ENCODE measurements at places on chromosomes 3 and 15.

GRCh38 chr15:98958918-98959639, 48.5 kb downstream of the PGPEP1L start:
- no peak for DNase-seq

DNA sequence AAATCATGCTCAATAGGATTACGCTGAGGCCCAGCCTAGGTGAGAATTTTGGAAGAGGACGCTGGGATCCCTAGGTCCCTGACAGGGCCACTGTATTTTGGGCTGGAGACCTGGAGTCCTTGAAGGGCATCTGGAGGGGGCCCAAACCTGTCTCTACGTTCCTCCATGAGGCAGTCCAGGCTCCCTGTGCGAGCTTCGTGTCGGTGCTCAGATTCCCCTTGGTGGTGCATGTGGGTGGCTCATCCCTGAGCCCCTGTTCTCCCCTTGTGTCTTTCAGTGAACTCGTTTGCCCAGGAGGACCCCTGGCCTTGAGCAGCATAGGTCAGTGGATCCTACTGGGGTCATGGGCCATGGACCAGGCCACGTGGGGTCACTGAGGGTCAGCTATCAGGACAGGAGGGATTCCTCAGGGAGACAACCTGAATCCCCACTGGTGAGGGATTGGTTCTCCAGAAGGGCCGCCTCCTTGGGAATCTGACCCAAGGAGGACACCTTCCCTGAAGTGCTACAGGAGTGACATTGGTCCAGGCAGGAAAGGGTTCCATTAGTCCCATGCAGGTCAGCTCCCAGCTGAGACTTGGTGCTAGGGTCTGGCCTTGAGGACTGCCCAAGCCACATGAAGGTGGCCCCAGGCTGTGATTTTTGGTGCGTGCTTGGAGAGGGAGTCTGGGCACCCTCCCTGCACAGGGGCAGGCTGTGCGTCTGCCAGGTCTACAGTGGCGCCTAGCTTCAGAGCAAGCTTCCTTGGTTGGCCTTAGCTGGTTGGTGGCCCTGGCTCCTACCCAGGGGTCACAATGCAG, 229.8 kb downstream of the SNRPN start:
- no peak for DNase-seq

DNA sequence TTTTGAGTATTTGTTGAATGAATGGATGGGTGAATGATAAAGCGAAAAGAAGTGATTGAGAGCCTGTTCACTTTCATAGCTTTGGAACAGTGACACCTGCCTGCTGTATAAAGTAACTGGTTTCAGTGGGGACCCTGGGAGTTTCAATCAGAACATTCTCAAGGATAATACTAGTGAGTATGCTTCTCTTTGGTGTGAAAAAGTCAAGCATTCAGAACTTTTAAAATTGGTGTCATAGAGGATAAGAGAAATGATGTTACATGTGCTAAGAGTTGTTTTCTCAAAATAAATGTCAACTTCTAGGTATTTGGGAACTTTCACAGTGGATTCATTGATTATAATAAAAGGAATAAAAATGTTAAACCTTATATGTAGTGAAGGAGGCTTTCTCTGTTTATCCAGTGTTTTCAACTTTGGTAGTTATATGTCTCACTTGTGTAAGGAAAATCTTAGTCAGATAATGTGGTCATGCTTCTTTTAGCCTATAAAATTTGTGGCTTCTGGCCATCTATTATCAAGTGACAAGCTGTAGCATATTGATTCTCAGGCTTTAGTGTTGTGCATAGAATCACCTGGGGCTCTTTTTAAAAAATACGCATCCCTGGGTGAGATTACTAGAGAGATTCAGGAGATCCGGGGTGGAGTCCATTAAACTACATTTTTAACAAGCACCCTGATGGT, 11.9 kb downstream of the LRCH3 start:
- no peak for DNase-seq

GRCh38 chr15:33279613-33280205, 31.1 kb upstream of the RYR3 start:
- no peak for DNase-seq

DNA sequence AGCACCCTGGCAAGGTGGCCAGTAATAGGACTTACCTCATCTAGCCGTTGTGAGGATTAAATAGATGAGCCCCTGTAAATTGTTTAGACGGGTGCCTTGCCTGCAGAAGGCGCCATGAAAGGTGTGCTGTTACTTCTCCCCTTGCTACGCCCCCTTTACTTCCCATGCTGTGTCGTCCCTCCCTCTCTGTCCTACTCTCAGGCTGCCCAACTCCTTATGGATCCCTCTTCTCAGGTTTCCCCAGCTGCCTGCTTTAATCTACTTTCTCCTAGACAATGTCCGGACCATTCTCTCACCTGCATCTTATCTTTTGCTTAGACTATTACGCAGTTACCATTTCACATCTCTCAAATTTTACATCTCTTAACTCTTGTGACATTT, 1.7 kb upstream of the FBXW12 start:
- DNase-seq = no peak

DNA sequence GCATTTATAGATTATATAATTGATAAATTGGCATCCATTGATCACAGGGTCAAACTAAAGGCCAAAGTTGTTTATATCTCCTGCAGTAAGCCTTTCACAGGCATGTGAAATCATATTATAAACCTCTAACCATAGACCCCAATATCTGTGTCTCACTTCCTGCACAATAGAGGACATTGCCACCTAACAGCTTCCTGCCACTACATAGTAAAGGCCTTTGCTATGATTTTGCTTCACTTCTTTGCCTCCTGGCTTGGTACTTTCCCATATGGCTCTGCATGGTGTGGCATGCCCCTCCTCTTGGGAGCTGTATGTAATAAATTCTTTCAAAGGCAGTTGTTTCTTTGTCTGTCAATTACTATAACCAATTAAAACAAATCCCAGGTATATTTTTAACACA, 20.4 kb downstream of the ZNF662 start:
- no peak for DNase-seq

GRCh38 chr3:54743755-54744154, 184.1 kb downstream of the LRTM1 start:
- no peak for DNase-seq

DNA sequence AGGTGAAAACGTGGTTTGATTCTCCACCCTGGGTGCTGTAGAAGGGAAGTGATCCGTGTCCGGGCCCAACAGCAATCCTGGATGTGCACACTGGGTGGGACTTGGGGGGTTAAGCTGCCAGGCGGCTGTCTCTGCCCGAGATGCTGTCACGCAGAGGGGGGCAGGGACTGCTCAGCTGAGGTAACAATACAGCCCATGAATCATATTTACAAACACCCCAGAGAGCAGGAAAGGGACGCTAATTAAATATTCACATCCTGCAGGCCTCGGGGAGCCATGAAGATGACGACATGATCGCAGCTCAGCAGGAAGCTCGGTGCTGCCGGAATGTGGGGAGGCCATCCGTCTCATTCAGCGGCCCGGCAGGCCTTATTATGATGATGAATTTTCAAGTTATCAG, 17.9 kb upstream of the CRABP1 start:
- no peak for DNase-seq

DNA sequence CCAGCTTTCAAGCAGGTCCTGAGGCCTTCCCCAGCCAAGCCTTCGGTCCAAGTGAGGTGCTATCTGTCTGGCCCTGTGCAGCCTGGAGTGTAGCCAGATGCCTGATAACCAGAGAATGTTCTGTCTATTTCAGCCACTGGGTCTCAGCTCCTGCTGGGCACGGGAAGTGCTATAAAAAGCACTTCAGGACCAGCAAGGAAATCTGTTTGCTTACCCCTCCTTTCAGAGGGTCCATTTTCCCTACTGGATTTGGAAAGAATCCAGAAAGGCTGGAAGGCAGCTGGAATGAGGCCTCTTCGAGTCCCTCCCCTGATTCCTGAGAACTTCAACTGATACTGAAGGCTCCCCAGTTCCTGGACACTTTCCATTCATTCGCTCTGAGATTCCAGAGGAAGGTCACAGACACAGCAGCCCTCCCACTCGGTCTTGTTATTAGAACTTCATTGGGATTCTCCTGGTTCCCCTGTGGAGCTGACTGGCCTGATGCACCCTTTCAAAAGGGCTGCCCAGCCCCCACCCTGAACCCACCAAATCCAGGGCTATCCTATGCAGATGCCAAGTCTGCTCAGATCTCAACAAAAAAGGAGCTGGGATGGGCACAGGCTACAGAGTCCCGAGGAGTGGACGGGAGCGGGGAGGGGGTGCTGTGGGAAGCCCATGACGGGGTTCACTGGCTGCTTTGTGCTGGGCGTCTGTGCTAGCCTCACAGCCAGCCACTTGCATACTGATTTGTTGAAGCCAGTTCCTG, 70.4 kb downstream of the UMPS start:
- no peak for DNase-seq

- DNase-seq = no peak
Measured at GRCh38 chr3:32140943-32141342, 34.5 kb downstream of the GPD1L start.

GRCh38 chr3:14525685-14526631, 14.2 kb downstream of the GRIP2 start:
- no peak for DNase-seq

GRCh38 chr3:16377196-16377595, 112.2 kb downstream of the OXNAD1 start:
- DNase-seq = no peak

- DNase-seq = no peak
Measured at GRCh38 chr3:112138219-112138969, 5.3 kb upstream of the GCSAM start.

DNA sequence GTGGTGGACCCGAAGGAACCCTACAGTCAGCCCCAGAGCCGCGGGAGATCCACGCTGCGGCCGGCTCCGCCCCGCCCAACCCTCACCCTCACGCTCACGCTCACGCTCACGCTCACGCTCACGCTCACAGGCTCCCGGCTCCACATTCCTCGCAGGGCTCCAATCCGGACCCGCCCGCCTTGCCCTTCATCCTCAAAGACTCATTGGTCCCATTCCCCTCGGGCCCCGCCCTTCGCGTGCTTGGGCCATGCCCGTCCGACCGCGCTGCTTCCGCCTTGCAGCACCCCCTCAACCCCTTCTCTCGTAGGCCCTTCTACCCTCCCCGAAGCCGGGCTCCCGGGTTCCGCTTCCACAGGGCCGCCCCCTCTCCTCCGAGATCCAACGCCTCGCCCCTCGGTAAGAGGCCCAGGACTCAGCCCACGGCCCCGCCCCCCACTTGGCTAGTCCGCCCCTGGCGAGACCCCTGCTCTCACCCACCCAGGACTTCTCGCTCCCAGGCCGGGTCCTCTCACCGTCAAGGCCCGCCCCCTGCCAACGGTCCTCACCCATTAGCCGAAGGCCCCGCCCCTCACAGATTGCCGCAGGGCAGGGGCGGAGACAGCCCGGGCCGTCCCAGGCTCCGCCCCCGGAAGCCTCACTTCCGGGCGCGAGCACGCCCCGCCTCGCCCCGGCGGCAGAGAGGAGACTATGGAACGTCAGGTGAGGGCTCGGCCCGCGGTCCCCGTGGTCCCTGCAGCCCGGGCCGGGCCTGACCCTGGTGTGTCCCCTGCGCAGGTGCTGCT, at the start of gene APEH:
Gene APEH, plus strand, starts transcription at position 637 of the 782 bp plus-strand sequence. Its CDS starts 51 bp downstream, at position 688.
- no peak for DNase-seq

GRCh38 chr3:187264021-187264420, 27.5 kb downstream of the MASP1 start:
- DNase-seq = no peak

GRCh38 chr15:31387479-31388118, 61.0 kb downstream of the KLF13 start:
- DNase-seq = no peak

GRCh38 chr3:42057561-42058211, 33.5 kb upstream of the TRAK1 start:
- DNase-seq = no peak

GRCh38 chr15:70180186-70180875, 82.6 kb upstream of the TLE3 start:
- no peak for DNase-seq

DNA sequence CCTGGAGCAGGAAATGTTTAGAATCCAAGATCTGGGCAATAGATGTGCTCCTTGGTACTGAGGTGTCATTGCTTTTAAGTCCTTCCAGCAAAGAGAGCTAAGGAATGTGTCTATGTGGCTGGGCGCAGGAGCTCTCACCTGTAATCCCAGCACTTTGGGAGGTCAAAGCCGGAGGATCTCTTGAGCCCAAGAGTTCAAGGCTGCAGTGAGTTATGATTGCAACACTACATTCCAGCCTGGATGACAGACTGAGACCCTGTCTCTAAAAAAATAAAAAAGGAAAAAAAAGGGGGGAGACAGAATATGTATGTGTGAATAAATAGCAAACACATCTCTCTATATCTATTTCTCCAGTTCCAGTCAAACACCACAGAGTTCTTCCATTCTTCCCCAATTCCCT, 4.3 kb upstream of the GPR62 start:
- no peak for DNase-seq

DNA sequence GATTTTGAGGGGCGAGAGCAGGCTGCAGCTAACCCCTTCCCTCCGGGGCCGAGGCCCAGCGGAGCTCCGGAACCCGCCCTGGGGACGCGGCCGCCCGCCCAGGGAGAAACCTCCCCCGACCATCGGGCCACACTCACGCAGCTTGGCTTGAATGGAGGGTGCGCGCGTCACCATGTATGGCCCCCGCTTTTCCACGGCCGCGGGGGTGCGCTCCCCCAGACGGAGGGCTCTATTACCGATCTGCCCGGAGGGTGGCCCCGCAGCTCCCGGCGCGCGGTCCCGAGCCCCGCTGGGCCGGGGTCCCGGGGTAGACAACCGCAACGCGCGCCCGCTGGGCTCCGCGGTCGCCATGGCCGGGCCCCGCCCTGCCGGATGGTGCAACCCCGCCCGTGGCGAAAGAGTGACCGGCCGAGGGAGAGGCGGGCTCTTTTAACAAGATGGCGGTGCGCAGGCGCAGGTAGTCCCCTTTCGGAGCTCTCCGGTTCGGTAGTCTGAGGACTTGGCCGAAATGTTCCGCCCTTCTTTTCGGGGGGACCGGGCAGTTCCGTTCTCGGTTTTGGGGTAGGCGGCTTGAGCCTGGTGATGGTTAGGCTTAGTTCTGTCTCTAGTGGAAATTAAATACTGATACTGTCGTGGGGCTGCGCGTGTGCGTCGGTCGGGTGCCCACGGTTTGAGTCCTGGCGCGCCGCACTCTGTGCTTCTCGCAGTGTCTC, at the start of gene FAM219B:
Gene FAM219B, minus strand, starts transcription at position 402 of the 713 bp plus-strand sequence. Its CDS starts 51 bp downstream, at position 351.
- DNase-seq = peak; percentile 14

DNA sequence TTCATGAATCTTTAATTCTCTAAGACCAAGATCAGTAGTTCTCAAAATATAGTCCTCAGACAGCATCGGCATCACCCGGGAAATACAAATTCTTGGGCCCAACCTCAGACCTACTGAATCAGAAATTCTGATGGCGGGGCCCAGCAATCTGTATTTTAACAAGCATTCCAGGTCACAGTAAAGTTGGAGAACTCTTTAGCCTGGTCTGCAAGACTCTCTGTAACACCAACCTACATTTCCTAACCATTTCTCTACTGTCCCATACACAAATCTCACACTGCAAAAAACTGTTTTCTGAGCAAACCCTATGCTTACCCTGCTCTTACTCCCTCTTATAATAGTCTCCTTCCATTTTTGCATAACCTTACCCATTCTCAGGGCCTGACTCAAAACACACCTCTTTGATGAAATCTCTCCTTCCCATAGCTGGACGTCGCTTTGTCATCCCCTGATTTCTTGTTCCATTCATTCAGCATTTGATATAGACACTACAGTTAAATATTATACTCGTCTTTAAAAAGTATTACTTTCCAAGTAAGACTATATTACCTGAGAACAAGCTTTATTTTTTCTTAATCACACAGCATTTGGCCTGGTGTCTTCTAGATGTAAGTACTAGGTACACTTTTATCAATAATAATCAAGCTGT, 83.3 kb upstream of the MYO5C start:
- no peak for DNase-seq

GRCh38 chr3:99683876-99684275, 45.5 kb downstream of the COL8A1 start:
- DNase-seq = no peak

Measured in NCI-H187 treated with DMSO at 0.1 percent for 48 hours (cell line).